CD4-positive, alpha-beta memory T cell (primary cell): ENCODE measurements at places on chromosomes 1 and 21. TPM values are rescaled to one million over a fixed set of nuclear protein-coding genes. Genes with fewer than 3 reads are reported as not detected.

OR2L3 gene
- not detected for polyA plus RNA-seq

- DNase-seq: no peak
These were observed 13.2 kb downstream of the KRTAP26-1 start for GRCh38 chr21:30306884-30307283.

RNU1-1 gene
- not detected for polyA plus RNA-seq

DNA sequence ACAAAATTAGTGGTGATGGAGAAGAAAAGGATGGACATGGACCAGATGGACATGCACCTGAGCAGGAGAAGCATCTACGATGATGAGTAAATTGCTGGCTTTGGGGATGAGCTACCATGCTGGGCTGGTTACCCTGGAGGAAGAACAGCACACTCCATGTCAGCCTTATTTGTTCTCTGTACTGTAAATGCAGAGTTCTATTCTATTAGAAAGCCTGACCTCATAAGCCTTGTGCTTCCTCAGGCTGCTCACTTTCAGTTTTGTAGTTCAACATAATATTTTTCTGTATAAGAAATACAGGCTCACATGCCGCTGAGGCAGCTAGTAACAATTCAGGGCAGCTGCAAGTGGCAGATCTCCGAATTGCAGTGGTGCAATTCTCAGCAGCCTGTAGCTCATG lies 249.6 kb downstream of the PLA2G4A start:
- no peak for DNase-seq

- DNase-seq: no peak
These were observed 11.8 kb upstream of the PRAMEF12 start for GRCh38 chr1:12761781-12762180.

GRCh38 chr1:118388301-118388959 lies 203.4 kb upstream of the SPAG17 start:
- DNase-seq: no peak

DNA sequence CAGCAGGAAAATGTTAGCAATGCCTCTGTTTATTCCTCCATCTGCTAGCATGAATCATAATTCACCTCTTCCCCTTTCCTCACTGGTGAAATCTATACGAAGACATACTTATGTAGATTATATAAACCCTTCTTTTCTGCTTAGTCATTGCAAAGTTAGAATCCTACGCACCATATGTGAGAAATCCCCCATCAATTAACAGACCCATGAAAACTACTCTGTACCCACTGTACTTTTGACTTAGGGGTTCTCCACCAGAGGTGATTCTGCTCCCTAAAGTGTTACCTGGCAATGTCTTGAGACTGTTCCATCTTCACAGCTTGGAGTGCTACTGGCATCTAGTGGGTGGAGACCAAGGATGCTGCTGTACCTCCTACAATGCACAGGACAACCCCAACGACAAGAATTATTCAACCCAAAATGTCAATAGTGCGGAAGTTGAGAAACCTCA lies 49.6 kb upstream of the KCTD3 start:
- DNase-seq: no peak
